ENCODE measurements at places on chromosomes 7 and 10. TPM values are rescaled to one million over a fixed set of nuclear protein-coding genes. Genes with fewer than 3 reads are reported as not detected.

The DYNC1I1 gene
- not detected for total RNA-seq

The NKX6-2 gene
- not detected for total RNA-seq

DNA sequence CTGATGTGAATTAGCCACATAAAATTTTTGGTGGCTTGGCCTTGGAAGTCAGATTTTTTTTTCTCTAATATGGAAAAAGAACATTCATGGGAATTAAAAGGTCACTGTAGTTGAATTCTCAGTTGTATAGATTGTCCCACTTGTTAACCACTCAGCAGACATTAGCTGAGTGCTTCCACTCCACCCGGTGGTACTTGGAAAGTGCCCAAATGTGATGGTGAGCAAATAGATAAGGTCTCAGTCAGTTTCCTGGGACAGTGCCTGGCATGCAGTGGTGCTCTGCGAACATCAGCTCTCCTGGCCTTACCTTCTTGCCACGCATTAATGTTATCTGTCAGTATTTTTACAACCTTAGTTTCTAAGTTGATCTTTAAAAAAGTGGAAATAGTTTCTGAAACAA lies 1.4 kb downstream of the ATP5F1C start:
- DNase-seq = no peak

DNA sequence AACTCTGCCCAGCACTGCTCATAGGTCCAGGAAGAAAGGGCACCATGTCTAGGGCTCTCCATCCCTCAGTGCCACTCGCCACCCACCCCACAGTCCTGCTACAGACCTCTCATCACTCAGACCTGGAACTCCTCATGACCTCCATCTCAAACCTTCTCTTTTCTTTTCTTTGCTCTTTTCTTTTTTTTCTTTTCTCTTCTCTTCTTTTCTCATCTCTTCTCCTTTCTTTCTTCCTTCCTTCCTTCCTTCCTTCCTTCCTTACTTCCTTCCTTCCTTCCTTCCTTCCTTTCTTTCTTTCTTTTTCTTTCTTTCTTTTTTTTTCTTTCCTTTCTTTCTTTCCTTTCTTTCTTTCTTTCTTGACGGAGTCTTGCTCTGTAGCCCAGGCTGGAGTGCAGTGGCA lies 122.2 kb downstream of the KLF6 start:
- DNase-seq = no peak

DNA sequence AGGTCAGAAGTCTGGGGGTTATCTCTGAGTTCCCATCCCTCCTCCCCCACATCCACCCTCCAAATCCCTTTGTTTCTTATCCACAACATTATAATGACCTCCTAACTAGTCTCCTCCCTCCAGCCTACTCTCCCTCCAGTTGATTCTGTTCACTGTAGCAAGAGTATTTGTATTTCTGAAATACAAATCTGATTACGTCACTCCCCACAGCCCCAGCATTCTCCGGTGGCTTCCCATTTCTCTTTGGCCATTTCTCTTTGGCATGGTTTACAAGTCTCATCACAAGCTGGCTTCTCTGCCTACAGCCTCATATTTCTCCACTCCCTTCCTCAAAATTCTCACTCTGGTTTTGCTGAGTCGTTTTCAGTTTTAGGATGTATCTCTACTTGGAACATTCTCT lies 24.6 kb upstream of the MRPS33 start:
- DNase-seq = no peak

DNA sequence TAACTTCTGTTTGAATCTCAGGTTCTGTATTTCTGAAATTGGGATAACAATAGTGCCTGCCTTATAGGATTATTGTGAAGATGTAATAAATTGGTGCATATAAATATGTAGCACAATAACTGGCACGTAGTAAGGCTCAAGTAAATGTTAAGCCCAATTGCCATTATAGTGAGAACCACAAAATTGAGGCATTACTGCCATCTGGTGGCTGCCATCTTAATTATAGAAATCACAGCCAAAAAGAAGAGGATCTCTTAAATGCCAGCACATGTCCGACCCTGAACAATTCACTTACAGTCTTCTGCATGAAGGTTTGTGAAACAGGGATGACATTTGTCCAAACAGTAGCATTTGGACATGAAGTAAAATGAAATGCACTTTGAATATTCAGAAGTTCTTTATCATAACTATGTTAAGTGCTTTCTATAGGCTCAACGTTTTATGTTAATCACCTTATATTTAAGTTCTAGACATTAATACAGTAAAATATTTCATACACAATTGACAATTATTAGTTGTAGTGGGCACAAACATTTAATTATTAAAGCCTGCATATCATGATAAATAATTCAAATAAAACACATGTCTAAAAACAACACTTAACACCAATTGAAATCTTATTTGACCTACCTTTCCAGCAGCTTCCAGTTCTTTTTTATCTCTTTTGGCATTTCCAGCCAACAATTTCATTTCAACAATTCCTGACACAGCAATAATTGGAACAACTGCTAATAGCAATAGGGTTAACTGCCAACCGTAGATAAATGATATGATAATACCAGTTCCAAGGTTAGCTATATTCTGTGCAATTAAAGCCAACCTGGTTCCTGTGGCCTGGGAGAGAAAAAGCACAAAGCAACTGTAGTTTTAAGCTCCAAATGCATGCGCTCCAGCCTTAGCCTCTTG lies 58.5 kb downstream of the ABCB4 start:
- DNase-seq = peak; percentile 67

DNA sequence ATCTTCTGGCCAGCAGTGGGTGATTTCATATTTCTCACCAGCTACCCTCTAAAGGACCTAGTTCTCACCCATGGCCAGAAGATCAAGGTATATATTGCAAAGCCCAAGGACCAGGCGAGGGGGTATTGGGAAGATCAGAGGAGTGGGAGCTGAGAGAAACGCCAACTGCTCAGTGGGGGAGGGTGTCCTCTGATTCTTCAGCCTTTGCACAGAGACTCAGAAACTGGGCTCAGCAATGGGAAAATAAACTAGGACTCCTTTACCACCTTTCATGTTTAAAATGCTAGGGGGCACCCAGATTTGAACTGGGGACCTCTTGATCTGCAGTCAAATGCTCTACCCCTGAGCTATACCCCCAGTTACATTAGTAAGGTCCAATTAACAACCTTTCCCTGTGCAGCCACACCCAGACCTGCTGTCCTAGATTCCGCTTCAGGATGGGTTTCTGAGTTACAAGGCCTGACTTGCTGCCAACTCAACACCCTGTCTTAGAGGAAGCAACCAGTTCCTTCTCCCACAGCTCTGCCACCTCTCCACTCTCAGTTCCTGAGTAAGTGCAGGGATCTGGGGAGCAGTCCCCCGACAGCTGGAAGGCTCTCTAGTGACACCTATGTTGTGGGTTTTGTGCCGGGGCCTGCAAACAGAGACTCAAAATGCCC lies 93.5 kb downstream of the ZNF783 start:
- no peak for DNase-seq

DNA sequence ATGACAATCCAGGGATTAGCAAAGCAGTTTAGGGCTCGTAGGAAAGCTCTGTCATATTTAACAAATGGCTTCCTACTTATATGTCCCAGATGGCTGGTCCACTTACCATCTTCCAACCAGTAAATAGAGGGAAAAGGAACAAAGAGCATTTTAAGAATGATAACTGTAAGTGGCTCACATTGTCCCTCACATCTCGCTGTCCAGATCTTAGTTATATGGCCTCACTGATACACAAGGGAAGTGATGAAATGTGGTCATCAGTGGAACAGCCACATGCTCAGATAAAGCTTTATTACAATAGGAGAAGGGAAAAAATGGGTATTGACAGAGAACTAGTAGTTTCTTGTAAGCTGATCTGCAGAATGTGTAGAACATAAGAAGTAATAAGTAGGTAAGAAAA lies 35.8 kb downstream of the IQUB start:
- DNase-seq = no peak

DNA sequence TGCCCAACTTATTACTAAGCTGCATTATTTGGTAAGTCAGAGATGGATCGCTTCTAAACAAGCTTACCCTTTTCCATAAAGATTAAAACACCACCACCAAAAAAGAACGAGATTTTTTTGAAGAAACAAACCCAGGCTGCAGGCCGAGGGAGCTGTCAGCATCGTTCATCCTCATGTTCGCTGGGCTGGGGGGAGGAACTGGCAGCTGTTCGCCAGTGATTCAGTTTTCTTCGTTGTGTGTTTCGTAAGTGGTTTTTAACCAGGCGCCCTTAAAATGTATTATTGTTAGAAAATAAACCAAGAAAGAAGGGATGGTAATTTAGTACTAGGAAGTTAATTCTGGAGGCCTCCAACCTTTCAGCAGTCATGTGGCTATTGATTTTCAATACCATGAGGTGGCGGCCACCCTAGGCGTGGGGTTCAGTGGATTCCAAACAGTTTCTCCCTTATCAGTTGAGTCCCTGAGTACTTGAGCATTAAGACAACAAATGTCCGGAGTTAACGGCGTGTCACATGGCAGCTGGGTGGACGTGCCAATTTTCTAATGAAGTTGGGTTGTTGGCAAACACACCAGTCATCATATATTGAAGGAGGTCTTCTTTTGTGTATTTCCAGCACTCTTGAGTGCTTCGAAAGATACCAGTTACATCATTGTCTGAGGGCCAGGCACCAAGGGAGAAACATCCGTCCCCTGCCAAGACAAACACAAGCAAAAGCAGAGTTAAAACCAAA lies 173.2 kb downstream of the EBF3 start:
- no peak for DNase-seq

DNA sequence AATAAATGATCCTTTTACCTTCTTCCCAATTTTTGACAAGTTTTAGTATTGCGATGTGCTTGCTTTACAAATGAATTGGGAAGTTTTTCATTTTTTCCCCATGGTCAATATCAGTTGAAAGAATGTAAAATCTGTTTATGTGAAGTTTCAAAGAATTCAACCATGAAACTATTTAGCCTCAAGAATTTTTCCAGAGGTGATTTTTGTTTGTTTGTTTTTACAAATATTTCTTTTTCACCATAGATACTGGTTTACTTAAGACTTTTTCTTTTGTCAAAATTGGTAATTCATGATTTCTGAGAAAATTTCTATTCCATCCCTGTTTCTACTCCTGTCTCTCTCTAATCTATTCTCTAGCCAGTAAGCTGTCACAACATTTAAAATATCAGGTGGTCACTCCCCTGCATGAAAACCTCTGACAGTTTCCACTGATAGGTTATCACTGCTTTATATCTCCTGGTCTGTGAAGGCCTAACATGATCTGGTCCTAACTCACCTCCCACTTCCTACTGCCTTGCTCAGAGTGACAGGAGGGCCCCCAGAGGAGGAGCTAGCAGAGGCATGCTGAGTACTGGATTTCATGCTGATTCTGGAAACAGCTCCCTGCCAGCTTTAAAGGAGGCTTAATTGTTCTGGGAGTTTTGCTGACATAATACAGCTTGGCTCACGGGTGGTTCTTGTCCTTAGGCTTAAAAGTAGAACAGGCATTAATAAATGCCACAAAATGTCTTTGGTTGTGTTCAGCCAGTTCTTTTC lies 7.6 kb upstream of the ARMS2 start:
- DNase-seq = no peak

The CYP2C8 gene
- total RNA-seq = not detected

DNA sequence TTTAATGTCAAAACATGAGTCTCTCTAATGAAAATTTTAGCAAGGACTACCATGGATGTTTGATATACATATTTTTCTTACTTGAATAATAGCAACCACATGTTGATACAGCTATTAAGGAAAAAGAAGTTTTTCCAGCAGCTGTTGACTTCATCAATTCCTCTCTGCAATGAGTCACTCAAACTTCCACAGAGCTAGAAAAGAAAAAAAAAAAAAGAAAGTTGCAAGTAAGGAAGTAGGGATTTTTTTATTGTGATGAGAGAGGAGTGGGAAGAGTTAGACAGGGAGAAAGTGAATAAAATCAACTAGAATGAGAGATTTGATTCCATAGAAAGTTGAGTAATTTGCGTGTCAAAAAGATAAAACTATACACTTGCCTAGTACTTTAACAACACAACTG lies 46.2 kb downstream of the CAV1 start:
- no peak for DNase-seq
